Neuronal stem cell (in vitro differentiated cells): ENCODE measurements at places on chromosomes 2 and 18.

DNA sequence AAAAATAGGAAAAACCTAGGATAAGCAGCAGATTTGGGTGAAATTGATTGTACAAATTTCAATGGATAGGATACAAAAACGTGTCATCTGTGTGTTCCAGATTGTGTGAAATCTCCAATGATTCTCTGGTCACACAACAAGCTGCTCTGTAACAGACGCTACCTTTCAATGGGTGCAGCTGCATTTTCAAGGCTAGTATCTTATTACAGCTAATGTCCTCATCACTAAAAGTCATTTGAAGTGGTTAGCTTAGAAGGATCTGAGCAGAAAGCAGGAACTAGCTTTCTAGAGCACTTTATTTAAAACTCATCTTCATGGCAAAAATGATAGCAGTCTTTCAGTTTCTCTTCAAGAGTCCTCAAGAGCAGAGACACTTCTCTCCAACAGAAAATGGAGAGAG is 364.6 kb downstream of the LRP1B start:
- H3K4me1 ChIP-seq = no peaks in the 10 kb centered on the region
- DNase-seq = no peak
- H3K36me3 ChIP-seq = no peaks in the 10 kb centered on the region

- H3K36me3 ChIP-seq = no peaks in the 10 kb centered on the region
- no peak overlapping the region for H3K27ac ChIP-seq
- H3K27me3 ChIP-seq = no peaks in the 10 kb centered on the region
- no peaks in the 10 kb centered on the region for H3K4me1 ChIP-seq
Observed at GRCh38 chr2:175400975-175401374, 219.5 kb upstream of the ATP5MC3 start.

- H3K27me3 ChIP-seq = no peaks in the 10 kb centered on the region
- peaks cover 15% of the 10 kb centered on the region for H3K4me1 ChIP-seq
- no peak for DNase-seq
- H3K4me3 ChIP-seq = no peak overlapping the region
Observed at GRCh38 chr2:226644399-226644865, 155.2 kb downstream of the IRS1 start.

GRCh38 chr2:223853425-223853837 is 16.0 kb upstream of the AP1S3 start:
- no peak overlapping the region for H3K4me3 ChIP-seq
- H3K27me3 ChIP-seq = no peaks in the 10 kb centered on the region
- no peaks in the 10 kb centered on the region for H3K4me1 ChIP-seq
- DNase-seq = no peak
- no peaks in the 10 kb centered on the region for H3K36me3 ChIP-seq

- no peaks in the 10 kb centered on the region for H3K36me3 ChIP-seq
- no peaks in the 10 kb centered on the region for H3K27me3 ChIP-seq
- no peak overlapping the region for H3K4me3 ChIP-seq
- H3K4me1 ChIP-seq = no peaks in the 10 kb centered on the region
- no peak for DNase-seq
Observed at GRCh38 chr2:237961637-237962036, 5.2 kb upstream of the UBE2F start.
